ENCODE measurements at places on chromosomes 13 and 19.

DNA sequence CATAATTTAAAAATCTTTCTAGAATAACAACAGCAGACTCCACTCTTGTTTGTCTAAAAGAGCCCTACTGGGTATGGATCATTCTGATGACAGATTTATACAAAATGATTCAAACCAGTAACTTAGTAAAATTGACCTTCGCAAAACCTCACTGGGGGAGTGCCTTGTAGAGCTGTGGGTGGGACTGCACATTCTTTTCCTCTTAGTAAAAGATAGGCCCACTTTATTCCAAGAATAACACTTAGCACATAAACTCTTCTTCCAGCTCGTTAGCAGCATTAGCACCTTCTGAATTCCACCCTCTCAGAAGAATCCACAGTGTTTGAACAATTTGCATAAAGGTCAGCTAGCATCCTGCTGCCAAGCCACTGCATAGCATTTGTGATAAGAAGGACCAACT is 106.8 kb downstream of the STOML3 start:
- no peak for DNase-seq

GRCh38 chr13:111966933-111967332 is 100.0 kb upstream of the SOX1 start:
- no peak for DNase-seq

DNA sequence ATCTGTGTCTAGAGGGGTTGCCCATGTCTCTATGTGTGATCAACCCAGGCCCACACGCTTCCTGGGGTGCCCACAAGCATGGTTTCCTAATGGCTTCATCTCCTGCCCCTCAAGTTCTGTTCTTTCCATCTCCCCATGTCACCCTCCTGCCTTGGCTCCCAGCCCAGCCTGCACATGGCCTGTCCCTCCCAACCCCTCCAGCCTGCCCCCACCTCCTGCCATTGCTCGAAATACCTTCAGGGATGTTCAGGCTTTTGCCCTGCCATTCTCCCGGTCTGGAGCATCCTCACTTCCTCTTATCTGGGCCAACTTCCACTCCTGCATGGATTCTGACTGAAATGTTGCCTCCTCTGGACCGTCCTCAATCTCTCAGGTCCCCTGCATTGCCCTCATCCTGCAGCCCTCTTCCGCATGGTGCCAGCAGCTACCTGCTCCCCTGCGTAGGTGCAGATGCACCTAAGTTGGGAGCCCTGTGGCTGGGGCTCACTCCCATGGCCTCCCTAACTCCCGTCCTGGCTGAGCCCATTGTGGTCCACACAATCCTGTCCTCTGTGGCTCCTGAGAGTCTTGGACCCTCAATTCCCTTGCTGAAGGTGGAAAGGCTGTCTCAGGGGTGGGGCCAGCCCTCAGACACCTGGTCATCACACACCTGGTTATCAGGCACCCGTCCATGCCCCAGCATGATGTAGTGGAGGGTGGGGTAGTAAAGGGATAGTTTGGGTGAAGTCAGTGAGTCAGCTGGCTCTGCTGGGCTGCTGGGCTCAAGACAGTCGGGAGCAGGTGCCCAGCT is 152.1 kb downstream of the URI1 start:
- DNase-seq, result no peak

DNA sequence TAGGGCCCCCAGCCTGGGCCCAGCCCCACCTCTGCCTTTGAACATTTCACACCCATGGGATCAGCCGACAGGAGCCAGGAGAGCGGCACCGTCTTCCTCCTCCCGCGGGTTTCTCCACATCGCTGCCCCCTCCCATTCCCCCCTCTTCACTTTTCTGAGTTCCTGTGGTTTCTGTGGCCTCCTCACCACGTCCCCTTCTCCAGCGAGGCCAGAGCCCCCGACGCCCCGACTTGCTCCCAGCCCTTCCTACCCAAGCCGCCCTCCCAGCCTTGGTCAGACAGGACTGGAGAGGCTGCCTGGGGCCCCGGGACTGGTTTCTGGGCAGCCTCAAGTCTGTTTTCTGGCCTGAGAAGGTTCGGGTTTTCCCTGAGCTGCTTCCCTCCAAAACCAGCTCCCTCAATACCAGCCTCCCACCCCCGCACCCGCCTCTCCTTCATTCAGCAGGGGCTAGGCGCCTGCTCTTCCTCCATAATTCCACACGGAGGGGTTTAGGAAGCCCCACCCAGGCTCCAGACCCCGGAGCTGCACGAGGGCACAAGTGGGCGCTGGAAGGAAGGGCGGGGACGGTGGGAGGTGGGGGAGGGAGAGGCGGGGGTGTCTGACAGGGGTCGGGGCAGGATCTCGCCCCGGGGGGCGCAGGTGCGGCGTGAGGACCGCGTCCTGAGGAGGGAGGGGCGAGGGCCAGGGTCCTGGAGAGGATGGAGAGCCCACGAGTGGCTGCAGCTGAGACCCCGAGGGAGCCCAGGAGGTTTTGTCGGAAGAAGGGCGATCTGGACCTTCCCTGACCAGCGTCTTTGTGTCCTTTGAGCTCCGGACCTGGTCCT is 4.0 kb upstream of the SIGLEC10 start:
- no peak for DNase-seq

DNA sequence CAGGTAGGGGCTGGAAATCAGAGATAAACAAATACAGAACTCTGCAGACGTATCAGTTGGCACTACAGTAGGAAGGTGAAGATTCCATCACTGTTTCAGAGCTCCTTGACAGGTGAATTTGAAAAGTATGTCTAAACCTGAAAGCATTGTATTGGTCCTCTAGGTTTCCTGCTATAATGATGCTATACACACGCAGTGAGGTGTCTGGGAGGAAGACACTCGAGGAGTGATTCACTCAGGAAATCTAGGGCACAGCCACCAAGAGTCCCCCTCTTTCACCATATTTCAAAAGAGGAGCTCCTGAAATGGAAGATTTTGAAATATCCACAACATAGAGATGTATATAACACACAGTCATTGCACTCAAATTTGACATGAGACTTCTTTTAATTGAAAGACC is 331.0 kb upstream of the DACH1 start:
- no peak for DNase-seq

DNA sequence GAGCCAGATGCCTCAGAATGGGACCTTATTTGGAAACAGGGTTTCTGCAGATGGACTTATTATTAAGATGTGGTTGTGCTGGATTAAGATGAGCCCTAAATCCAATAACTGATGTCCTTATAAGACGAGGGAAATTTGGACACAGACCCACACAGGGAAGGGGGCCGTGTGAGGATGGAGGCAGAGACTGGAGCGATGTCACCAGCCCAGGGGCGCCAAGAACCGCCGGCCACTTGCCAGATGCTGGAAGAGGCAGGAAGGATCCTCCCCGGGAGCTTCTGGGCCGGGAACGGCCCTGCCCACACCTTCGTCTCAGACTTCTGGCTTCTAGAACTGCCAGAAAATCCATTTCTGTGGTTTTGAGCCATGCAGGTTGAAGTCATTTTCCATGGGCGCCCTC is 26.6 kb downstream of the GNG7 start:
- DNase-seq, result no peak

GRCh38 chr19:51274049-51274770 is 23.3 kb downstream of the SIGLECL1 start:
- no peak for DNase-seq

GRCh38 chr19:42095814-42096230 is 19.9 kb downstream of the ZNF574 start:
- no peak for DNase-seq

GRCh38 chr13:78786459-78786858 is 127.5 kb upstream of the OBI1 start:
- DNase-seq, result no peak

- DNase-seq, result no peak
Observed at GRCh38 chr13:82439159-82439904, 1442.9 kb downstream of the SLITRK1 start.

- no peak for DNase-seq
Observed at GRCh38 chr13:34901572-34901971, 40.5 kb upstream of the NBEA start.

GRCh38 chr19:17266589-17266974 is 661 bp upstream of the BABAM1 start:
- DNase-seq, result no peak

GRCh38 chr19:20423381-20424197 is 142.0 kb downstream of the ZNF737 start:
- DNase-seq, result peak; percentile 76

GRCh38 chr13:39692660-39693438 is 37.4 kb downstream of the COG6 start:
- no peak for DNase-seq

- DNase-seq, result no peak
Observed at GRCh38 chr19:17447704-17448130, 751 bp downstream of the TMEM221 start.

DNA sequence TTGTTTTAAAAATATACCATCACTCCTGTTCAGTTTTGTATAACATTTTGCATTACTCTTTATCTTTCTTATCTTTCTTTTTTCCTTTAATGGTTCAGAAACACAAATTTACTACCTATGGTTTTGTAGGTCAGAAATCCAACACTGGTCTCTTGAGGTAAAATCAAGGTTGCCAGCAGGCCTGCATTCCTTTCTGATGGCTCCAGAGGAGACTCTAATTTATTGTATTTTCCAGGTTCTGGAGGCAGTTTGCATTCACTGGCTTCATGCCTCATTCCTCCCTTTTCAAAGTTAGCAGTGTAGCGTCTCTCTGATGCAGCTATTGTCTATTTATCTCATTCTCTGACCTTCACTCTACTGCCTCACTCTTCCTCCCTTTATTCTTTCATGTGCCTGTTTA is 767.4 kb downstream of the SLITRK6 start:
- no peak for DNase-seq

- no peak for DNase-seq
Observed at GRCh38 chr13:91470681-91471080, 72.3 kb downstream of the GPC5 start.

GRCh38 chr13:25971047-25971446 is 80.8 kb downstream of the SHISA2 start:
- DNase-seq, result no peak

DNA sequence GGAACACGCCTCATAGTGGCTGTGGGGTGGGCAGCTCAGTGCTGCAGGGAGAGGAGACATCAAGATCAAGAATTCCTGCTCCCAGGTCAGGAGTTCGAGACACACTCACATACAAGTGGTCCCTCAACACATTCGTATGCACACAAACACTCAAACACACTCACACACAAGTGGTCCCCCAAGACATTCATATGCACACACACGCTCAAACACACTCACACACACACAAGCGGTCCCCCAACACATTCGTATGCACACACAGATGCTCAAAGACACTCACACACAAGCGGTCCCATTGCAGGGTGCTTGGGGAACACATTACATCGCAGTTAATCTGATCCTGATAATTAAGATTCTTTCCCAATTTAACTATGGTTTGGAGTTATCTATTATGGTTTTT is 28.2 kb downstream of the FCGBP start:
- no peak for DNase-seq

DNA sequence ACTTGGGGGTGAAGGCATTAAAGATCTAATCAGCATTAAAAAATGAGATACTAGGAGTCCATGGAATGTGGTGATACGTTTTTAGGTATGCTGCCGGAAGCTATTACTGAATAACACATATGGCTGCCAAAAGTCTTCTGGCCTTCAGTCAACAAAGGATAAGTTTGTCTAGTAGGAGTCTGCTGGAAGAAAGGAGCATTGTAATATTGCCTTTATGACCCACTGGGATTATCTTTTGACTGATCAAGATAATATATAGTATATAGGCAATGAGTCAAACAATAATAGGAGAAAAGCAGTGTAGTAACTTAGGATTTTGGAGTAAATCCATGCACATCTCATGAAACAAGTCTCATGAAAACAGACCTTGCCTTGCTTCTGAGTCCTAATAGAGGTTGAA is 295.4 kb downstream of the SLITRK6 start:
- DNase-seq, result no peak

GRCh38 chr19:6242677-6243076 is 37.1 kb downstream of the MLLT1 start:
- no peak for DNase-seq

DNA sequence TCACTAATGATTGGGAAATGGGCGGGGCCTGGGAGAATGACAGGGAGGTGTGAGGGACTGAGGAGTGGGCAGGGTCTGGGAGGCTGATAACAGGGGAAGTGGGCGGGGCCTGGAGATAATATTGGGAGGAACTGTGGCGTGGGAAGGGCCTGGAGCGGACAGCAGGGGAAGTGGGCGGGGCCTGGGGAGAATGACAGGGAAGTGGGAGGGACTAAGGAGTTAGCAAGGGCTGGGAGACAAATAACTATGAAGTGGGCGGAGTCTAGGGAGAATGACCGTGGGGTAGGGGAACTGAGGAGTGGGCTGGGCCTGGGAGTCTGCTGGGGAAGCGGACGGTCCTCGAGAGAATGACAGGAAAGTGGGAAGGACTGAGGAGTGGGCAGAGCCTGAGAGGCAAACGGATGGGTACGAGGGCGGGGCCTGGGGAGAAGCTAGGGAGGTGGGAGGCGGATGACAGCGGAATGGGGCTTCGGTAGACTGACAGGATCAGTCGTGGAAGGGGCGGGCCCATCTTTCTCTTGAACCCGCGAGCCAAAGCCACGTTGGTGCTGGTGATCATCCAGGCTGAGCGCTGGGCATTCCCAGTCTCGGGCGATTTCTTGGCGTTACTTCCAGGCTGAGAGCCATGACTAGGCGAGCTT is 14.0 kb upstream of the TUBB4A start:
- peak; percentile 93 for DNase-seq

- DNase-seq, result no peak
Observed at GRCh38 chr13:45744979-45745378, 42.9 kb downstream of the CBY2 start.

- no peak for DNase-seq
Observed at GRCh38 chr19:3898426-3898825, 17.9 kb downstream of the ATCAY start.

DNA sequence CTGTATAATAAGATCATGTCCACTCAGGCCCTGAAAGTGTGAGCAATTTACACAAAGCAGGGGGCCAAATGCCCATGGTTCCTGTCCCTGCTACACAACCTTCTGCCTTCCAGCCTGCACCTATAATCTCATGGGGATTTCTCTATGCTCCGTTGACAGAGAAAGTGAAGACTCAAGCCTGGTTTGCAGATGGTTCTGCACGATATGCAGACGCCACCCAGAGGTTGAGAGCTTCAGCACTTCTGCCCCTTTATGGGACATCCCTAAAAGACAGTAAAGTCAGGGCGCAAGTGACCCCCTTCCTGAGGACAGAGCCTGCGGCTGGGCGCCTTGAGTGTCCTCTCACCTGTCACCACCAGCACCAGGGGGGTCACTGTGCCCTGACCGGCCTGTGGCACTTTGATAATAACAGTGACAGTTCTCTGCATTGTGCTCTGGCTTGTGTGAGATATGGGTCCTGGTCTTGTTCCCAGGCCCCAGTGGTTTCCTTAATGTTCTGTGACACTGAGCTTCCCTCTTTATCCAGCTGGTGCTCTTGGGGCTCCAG is 15.1 kb downstream of the LILRA5 start:
- no peak for DNase-seq

All from activated CD4-positive, alpha-beta T cell treated with anti-CD3 and anti-CD28 coated beads, Interleukin-2, amount 10 ng/mL, durations not matched to agents 24 days and 14 days (primary cell).